ENCODE measurements at places on chromosomes 13 and 19. TPM values are rescaled to one million over a fixed set of nuclear protein-coding genes. Genes with fewer than 3 reads are reported as not detected.

The TICAM1 gene
- polyA plus RNA-seq = 7.4 TPM

The SHISA2 gene
- polyA plus RNA-seq = not detected

The CYP2F1 gene
- polyA plus RNA-seq = not detected

The CASP14 gene
- not detected for polyA plus RNA-seq

The KISS1R gene
- not detected for polyA plus RNA-seq

The C19orf38 gene
- polyA plus RNA-seq = 1.1 TPM

The PCDH9 gene
- 1.5 TPM for polyA plus RNA-seq

The MISP3 gene
- polyA plus RNA-seq = 4.0 TPM

The POGLUT2 gene
- 6.1 TPM for polyA plus RNA-seq

The CILP2 gene
- 0.24 TPM for polyA plus RNA-seq

The KCNJ14 gene
- 0.34 TPM for polyA plus RNA-seq

The GPC6 gene
- 0.40 TPM for polyA plus RNA-seq

The LRFN3 gene
- polyA plus RNA-seq = 8.4 TPM

GRCh38 chr13:36341718-36342117, 4.5 kb downstream of the SPART start:
- no peak for DNase-seq

- peak; percentile 78 for DNase-seq
These were observed at the start of gene MIER2 for GRCh38 chr19:344625-345319. TSS of gene MIER2 (minus strand) at chr19:344796. CDS start at chr19:344782, 14 bp downstream.

DNA sequence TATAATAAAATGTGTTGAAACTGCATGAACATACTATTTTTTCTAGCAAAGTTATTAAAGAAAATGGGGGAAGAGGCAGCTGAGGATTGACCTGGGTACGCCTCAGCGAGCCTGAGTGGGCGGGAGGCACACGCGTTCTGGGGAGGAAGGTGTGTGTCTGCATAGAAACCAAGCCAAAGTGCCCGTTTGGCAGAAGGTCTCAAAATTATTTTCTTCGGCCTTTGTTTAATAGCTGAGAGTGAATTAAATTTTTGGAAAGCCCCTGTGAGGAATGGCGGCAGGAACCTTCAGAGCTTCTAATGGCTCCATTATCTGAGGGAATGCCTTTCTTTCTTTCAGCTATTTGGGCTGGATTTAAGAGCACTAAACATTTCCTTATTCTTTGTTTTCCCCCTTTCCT, 5.2 kb downstream of the ZIC2 start:
- no peak for DNase-seq

- DNase-seq = no peak
These were observed 204.9 kb upstream of the KL start for GRCh38 chr13:32811297-32811800.

DNA sequence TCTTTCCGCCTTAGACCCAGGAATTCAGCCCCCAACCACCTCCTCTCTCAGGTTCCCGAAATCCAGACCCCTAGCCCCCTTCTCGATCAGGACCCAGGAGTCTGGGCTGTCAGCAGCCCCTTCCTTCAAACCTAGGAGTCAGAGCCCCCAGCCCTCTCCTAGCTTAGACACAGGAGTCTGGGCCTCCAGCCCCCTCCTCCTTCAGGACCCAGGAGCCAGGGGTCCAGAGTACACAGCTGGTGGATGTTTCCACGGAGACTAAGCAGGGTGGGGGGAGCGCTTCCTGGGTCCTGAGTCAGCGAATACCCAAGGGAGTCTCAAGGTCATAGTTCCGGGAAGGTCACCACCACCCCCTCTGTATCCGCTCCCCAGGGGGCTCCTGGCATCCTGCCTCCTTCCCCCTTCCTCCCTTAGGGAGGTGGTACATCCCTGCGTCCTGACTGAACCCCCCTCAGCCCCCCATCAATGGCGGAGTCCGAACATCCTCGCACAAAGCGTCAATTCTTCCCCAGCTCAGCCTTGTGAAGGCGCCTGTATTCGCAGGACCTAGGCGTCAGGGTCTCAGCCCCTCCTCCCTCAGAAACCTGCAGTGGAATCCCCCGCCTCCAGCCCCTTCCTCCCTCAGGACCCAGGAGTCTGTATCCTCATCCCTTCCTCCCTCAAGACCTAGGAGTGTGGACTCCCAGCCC, 4.6 kb downstream of the CADM4 start:
- no peak for DNase-seq

GRCh38 chr13:54614726-54615125, 1586.1 kb downstream of the OLFM4 start:
- DNase-seq = no peak

- DNase-seq = no peak
These were observed 8.5 kb downstream of the UNC13A start for GRCh38 chr19:17679526-17680229.

DNA sequence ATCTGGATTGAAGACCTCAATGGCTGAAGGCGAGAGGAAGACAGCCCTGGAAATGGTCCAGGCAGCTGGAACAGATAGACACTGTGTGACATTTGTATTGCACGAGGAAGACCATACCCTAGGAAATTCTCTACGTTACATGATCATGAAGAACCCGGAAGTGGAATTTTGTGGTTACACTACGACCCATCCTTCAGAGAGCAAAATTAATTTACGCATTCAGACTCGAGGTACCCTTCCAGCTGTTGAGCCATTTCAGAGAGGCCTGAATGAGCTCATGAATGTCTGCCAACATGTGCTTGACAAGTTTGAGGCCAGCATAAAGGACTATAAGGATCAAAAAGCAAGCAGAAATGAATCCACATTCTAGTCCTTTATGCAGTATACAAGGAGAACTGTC, 1.2 kb downstream of the POLR1D start:
- DNase-seq = no peak

DNA sequence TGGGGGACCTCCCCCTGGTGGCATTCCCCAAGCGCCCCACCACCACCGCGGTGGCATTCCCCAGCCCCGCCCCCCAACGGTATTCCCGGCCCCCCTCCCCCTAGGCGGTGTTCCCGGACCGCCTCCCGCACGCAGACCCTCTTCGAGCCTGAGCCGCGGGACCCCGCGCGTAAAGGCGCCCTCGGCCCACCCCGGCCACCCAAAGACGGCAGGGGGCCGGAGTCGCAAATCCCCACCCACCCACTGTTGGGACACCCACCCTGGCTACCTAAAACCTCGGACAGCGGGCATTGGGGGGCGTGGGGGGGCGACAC, 22.4 kb downstream of the OLFM2 start:
- DNase-seq = no peak

DNA sequence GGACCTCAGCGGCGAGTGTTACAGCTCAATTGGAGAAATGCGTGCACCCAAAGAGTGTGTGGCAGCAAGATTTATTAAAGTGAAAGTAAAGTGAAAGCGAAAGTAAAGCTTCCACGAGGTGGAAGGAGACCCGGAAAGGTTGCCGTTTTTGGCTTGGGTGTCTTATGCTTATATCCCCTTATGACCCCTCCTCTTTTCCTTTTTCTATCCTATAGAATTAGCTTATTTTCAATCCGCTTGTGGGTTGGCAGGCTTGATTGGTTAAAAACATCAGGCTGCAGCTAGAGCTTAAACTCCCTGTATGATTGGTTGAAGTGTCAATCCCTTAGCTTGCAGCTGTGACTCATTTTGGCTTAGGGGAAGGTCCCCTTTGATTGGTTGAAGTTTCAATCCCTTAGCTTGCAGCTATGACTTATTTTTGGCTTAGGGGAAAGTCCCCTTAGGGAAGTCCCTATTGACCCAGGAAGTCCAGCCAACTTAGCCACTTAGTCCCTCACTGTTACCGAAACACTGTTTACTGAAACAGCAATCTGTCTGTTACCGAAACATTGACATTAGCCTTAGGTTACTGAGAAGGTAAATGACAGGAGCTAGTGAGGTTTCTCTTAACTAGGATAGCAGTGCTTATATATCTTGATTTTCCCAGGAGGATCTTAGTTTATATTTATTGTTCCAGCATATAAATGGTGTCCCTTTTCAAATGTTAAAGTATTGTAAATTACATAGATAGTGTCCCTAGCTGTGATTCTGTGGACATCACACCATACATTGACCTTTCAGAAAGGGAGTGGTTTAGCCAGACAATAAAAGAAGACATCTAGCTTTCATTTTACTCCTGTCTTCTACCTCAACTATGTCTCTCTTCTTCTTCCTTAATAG, 575.8 kb downstream of the DACH1 start:
- DNase-seq = peak; percentile 62

DNA sequence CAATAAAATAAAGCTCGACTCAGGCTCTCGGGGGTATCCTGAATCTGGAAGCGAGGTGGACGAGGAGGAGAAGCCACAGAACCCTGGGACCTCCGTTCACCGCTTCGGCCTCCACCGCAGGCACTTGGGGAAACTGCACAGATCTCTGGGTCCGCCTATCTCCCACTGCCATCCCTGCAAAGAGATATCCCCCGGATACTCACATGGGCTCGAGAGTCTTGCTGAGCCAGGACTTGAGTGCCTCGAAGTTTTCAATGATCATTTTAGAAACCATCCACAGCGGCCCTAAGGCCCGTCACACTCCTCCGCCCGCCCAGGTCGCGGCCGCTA, 589 bp downstream of the RBM26 start:
- no peak for DNase-seq

- DNase-seq = peak; percentile 74
These were observed 4.7 kb upstream of the MYBPC2 start for GRCh38 chr19:50427997-50428425.

DNA sequence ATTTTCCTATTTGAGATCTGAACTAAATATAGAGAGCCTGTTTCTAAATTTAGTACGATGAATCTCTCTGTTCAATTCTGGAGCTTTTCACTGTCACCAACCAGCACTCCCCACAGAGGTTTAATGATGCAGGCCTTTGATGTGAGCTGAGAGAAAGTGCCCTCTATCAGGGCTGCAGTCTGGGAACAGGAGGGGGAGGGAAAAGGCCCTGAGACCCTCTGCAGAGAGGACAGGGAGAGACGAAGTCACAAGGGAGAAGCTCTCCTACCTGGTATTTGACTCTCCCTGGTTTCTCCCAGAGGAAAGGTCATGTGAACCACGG, 206.8 kb upstream of the SOX1 start:
- no peak for DNase-seq

- DNase-seq = no peak
These were observed 96.7 kb downstream of the RNASEH2B start for GRCh38 chr13:51006067-51006845.

DNA sequence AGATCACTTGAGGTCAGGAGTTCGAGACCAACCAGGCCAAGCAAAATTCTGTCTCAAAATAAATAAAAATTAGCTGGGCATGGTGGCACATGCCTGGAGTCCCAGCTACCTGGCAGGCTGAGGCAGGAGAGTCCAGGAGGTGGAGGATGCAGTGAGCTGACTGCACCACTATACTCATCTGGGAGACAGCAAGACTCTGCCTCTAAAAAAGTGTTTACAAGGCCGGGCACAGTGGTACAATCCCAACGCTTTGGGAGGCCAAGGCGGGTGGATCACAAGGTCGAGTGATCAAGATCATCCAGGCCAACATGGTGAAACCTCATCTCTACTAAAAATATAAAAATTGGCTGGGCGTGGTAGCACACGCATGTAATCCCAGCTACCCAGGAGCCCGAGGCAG, 4.2 kb upstream of the DAPK3 start:
- no peak for DNase-seq

GRCh38 chr19:1921825-1922224, 16.6 kb downstream of the ADAT3 start:
- no peak for DNase-seq

GRCh38 chr19:4077007-4077374, 10.3 kb upstream of the ZBTB7A start:
- DNase-seq = no peak

All from adrenal gland (tissue), 19 donors.